ENCODE measurements at places on chromosomes 5 and 9.

DNA sequence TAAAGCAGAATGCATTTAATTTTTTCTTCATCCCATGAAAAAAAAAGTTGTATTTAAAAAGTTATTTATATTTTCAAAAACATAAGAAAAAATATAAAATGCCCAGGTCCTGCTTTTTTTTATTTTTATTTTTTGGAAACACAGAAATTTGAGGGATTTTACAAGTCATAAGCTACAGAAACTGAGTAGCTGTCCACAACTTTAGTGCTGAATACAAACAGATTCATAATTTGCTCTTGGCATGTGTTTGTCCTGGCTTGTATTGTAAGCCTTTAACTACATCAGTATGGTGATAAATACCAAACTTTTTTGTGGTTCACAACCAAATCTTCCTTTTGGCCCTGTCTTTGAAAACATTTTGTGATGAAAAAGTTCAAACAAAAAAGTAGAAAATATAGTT is 7.5 kb upstream of the PLCXD3 start:
- peak; percentile 17 for DNase-seq

- peak; percentile 51 for DNase-seq
Measured at GRCh38 chr9:4489919-4490704, at the start of gene SLC1A1. TSS of gene SLC1A1 (plus strand) at chr9:4490468. CDS start at chr9:4490680, 212 bp downstream.

DNA sequence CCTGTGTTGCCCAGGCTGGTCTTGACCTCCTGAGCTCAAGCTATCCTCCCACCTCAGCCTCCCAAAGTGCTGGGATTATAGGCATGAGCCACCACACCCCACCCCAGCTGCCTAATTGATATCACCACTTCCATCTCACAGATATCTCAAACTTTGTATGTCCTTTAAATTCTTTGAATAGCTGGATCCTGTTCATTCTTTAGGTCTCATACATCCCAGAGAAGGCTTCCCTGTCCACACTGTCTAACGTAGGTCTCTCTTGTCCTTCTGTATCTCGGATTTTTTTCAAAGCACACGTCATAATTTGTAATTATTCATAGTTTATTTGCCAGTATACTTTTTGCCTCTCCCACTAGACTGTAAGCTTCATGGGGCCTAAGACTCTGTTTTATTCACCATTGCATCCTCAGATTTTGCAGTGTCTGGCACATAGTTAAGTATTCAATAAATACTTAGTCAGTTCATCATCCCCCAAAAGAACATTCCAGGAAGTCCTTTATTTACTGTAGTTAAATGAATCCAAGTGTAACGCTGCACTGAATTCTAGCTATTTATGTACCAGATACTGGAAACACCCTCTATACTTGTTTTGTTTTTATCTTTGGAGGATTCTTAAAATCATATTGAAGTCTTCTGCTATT is 10.5 kb downstream of the ARSK start:
- peak; percentile 53 for DNase-seq

GRCh38 chr5:157651623-157652376 is 438 bp downstream of the SOX30 start:
- DNase-seq: peak; percentile 54

DNA sequence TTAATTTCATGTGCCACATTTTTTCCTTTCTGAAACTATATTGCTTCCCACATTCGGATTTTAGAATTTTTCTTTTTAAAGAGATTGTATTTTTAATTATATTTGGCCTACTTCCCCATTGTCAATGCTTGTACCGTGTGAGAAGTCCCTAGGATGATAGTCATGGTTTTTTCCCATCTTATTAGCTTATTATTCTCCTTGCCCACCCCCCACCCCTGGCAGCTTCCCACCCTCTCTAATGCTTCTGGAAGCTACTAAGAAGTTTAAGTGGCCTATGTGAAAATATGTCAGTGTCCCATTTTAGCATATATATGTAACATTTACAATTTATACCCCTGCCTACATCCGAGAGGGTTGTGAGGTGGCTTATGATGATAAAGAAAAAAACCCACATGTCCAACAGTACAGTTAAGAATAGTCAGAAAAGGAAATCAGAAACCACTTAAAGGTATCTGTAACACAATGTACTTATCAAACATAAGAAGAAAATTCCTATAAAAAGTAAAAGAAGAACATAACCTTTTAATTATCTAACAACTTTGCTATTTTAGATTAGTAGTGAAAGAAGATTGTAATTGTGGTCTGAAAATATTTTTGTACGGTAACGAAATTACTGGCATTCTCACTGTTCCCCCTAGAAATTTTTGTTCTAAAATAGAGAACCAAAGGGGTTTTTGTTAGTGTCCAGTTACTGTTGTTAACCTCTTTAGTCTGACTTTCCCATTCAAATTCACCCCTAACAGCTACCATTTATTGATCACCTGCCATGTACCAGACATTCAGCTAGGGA is 62.1 kb downstream of the SLC44A1 start:
- no peak for DNase-seq

- peak; percentile 77 for DNase-seq
Measured at GRCh38 chr5:14628346-14628745, 36.2 kb upstream of the OTULIN start.

DNA sequence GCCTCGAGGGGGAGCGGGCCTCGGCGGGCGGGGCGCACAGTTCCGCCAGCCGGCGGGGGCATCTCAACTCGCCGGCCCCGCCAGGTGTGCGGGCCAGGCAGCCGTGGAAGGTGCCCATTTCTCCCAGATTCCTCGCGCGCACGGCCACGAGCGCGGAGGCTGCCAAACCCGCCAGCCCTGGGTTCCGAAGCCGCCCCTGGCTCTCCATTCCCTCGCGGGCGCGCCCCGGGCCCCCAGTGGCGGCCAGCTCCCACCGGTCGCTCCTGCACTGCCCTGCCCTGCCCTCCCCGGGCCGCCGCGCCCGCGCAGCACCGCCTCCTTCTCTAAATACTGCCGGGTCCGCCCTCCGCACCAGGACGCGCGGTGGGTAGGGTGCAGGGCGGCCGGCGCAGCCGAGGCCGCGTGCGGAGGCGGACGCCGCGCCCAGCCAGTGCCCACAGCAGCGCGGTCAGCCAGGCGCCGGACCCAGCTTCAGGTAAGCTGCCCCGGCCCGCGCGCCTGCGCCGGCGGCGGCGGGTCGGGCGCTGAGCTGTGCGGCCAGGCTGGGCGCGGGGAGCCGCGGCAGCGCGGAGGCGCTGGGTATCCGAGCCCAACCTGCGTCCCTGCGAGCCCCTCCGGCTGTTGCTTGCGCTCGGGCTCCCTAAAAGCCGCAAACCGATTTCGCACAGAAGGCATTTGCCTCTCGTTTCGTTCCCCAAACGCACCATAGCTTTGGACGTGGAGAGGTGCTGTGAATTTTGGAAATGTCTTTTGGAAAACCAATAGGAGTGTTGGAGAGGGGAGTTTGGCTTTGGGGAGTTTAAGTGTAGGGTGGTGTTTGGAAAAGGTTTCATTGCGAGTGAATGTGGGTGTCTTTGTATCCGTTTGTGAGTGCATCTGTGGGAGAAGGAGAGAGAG is at the start of gene TMEM171:
TMEM171 (plus strand) TSS at position 354 of the 897 bp plus-strand sequence. CDS start 2,799 bp downstream, outside the sequence.
- peak; percentile 8 for DNase-seq

DNA sequence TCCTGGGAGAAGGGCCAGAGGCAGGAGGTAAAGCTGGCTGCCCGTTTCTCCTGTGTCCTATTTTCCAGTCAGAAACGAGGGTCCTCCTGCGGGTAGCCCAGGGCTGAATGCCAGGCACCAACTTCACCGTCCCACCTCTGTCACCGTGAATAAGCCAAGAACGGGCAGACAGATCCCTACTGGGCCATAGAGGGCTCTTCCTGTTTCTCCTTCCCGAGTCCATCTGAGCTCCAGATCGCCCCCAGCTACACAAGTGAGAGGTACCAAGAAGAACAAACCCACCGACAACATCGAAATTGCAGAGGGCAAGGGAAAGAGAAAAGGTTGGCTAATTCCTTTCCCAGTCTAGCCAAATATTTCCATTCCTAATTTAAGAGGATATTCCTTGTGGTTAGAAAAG is 93.7 kb downstream of the SPOCK1 start:
- DNase-seq: no peak

- no peak for DNase-seq
Measured at GRCh38 chr5:172114875-172115422, 73.1 kb downstream of the STK10 start.

GRCh38 chr9:34124099-34124498 is 2.4 kb downstream of the DCAF12 start:
- peak; percentile 30 for DNase-seq

DNA sequence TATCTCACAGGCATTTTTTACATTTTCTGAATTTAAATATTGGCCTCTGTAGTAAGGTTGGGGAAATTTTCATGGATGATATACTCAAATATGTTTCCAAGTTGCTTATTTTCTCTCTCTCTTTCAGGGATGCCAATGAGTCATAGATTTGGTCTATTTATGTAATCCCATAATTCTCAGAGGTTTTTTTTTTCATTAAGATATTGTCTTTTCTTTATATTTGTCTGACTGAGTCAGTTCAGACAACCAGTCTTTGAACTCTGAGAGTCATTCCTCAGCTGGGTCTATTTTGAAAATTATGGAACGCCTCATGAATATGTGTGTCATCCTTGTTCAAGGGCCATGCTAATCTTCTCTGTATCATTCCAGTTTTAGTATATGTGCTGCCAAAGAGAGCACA is 223.2 kb downstream of the PCSK1 start:
- no peak for DNase-seq

GRCh38 chr5:5494489-5495402 is 72.3 kb downstream of the ICE1 start:
- DNase-seq: peak; percentile 57

DNA sequence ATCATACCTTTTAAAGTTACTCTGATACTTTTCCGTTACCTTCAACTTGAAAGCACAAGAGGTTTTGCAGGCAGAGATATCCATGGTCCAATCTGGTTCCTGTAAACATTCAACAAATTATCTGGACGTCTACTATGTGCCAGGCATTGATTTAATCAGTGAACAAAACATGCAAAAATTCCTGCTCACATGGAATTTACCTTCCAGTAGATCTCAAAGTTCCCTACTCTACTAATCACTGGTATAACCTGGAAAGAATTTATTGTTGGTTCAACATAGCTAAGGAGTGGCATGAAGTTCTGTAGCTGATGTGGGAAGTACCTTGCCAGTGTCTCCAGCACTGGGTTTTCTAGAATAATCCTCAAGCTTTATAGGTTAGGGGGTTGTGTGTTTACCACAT is 9.8 kb downstream of the OCLN start:
- no peak for DNase-seq

DNA sequence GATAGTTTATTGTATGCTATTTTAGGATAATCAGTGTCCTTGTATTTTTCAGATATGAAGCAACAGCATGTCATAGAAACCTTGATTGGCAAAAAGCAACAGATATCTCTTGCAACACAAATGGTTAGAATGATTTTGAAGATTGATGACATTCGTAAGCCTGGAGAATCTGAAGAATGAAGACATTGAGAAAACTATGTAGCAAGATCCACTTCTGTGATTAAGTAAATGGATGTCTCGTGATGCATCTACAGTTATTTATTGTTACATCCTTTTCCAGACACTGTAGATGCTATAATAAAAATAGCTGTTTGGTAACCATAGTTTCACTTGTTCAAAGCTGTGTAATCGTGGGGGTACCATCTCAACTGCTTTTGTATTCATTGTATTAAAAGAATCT is 14.5 kb downstream of the CCT5 start:
- no peak for DNase-seq

GRCh38 chr5:84260939-84261338 is 123.7 kb downstream of the EDIL3 start:
- DNase-seq: no peak

Measured in lung microvascular endothelial cell (primary cell).